NCI-H1092 (cell line): ENCODE measurements at places on chromosomes 7 and 10.

- no peak for DNase-seq
Observed at GRCh38 chr10:94213001-94213530, 149.7 kb downstream of the NOC3L start.

DNA sequence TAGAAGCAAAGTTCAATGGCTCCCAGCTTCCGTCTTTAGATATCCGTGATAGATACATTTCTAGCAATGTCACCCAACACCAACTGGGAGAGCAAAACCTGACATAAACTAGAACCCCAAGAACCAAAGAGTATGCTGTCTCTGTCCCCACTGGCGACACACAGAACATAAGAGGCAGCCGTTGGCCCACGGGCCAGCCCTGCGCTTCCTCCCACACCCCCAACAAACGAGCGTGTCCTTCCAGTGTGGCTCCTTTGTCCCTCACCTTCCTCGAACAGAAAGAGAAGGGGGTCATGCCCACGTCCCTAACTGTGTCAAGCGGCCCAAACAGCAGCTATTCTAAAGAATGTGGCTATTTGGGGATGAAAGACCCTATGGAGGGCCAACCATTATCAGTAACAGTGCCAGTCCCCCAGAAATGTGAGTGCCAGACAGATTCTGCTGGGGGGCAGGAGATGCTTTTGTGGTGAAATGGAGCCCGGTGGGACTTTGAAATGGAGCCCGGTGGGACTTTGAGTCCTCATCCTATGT is 171.9 kb downstream of the USP6NL start:
- DNase-seq: no peak

DNA sequence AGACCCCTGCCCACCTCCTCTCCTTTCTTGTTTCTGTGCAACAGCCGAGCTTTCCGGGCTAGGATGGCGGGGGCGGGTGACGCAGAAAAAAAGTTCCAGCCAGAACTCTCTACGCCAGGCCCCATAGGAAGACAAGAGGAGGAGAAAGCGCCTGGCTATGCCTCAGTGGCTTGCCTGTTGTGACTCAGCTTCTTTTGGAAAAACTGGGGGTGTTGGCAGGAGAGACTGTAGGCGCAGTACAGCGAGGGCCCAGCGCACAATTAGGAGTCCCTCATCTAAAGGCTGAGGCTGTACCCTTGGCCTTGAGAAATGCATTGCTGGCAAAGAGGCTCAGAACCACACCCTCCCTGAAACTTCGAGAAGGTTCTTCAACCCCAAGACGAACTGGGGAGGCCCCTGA is 28.0 kb upstream of the KPNA7 start:
- DNase-seq: no peak

- DNase-seq: no peak
Observed at GRCh38 chr7:114242992-114243507, 171.6 kb upstream of the FOXP2 start.

GRCh38 chr10:43260117-43260761 is 6.6 kb downstream of the RASGEF1A start:
- no peak for DNase-seq

- DNase-seq: no peak
Observed at GRCh38 chr7:41573015-41573414, 129.9 kb downstream of the INHBA start.

- DNase-seq: no peak
Observed at GRCh38 chr7:75861636-75862035, 17.2 kb upstream of the RHBDD2 start.

GRCh38 chr10:113053881-113054280 is 103.8 kb downstream of the TCF7L2 start:
- no peak for DNase-seq

GRCh38 chr10:35420827-35421552 is 84.7 kb downstream of the CCNY start:
- no peak for DNase-seq

GRCh38 chr10:131180086-131180485 is 131.4 kb downstream of the TCERG1L start:
- no peak for DNase-seq

DNA sequence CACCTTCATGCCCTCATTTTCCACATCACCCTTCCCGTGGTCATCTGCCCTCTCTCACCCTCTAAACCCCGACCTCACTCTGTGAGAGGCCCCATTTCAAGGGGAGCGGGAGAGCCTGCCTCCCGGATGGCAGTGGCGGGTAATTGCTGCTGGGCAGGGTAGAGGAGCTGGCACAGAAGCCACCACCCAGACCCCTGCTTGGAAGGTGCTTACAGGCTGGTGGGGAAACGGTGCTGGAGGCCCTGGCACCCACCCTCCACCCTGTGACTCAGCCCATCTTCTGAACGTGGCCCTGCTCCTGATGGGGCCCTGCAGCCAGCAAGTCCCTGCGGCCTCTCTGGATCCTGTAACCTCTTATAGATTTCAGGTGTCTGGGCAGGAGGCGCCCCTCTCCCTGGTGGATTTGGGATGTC is 10.6 kb upstream of the PWWP2B start:
- no peak for DNase-seq

- DNase-seq: no peak
Observed at GRCh38 chr7:125606671-125607070, 677.0 kb upstream of the POT1 start.

DNA sequence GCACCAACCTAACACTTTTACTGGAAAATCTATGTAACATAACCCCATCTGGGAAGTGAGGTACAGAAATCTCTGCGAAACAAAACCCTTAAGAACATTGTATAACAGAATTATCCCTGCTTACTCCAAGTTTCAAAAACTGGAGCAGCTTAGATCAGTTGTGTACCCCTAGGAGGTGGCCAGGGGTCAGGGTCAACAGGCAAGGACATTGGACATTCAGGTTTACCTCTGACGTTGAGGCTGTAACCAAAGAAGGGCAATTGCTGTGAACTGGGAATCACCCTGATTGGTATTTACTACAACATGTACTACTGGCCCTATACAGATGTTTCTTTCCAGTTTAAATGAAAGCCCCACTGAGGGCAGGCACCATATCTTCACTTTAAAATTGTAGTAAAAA is 13.1 kb downstream of the SFXN3 start:
- DNase-seq: no peak

DNA sequence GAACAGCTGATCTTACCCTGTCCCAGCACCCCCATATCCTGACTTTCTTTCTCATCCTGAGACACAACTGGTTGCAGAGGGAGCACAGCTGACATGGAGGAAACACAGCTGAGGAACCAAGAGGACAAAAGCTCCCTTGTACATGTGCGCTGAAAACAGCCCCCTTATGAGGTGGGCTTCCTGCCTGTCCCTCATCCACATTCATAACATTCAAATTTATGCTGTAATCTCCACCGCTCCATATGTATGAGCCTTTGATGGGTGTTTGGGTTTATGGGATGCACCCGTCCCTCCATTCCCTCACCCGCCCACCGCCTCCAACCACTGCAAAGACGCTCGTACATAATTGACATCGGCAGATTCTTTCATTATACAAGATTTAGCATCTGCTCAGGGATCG is 49.6 kb upstream of the BTRC start:
- DNase-seq: no peak

GRCh38 chr7:134755422-134756022 is 23.9 kb upstream of the CALD1 start:
- no peak for DNase-seq

DNA sequence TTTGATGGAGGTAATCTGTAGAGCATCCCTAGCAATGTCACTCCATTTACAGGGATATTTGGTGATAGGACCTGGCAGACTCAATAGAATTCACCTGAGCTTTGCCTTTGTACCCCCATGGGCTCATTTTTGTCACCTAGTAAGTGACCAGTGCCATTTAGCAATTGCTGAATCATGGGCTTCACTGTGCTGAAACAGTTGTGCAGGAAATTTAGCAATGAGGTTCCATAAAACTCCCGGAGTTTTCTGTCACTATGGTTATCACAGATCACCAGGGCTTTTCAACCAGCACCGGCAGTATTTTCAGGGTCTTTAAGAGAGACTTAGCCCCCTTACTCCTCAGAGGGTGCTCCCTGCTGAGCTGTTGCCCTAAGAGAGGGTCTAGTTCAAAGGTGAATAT is 40.2 kb downstream of the FAS start:
- DNase-seq: no peak

DNA sequence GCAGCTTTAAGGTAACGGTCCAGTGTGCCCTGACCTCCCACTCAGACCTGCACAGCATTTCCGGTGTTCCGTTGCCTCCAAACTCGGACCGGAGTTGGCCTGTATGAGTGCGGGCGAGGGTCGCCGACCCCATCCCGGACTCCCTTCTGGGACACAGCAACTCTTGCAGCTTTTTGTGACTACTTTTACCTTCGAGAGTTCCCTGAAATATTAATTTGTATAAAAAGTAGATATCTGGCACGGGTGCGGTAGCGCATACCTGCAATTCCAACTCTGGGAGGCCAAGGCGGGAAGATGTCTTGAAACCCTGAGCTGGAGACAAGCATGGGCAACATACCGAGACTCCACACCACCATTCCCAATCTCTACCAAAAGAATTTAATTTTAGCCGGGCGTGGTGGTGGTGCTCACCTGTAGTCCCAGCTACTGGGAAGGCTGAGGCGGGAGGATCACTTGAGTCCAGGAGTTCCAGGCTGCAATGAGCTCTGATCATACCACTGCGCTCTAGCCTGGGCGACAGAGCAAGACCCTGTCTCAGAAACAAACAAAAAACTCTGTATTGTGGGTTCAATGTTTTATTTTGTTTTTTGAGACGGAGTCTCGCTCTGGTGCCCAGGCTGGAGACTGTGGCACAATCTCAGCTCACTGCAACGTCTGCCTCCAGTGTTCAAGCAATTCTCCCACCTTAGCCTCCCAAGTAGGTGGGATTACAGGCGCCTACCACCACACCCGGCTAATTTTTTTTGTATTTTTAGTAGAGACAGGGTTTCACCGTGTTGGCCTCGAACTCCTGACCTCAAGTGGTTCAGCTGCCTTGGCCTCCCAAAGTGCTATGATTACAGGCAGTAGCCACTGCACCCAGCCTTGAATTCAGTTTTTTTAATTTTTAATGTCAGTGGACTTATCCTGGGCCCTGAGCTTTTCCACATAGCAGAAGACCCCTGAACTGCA is 1.1 kb upstream of the PPP1R35 start:
- no peak for DNase-seq

DNA sequence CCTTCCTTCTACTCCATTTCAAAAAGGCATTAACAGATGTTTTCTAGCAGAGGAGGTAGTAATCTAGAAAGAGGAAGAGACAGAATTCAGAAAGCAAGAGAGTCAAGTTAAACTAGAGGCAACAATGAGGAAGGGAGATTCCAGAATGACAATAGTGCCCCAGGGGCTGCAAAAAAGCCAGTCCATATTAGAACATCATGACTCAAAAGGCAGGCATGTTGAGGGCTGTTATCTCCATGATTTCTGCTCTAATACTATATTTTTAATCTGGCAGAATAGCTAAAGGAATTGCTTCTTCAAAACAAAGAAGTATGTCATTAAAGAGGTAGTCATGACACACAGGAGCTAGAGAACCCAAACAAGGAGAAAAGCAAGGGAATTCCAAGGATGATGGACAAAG is 599.6 kb downstream of the INHBA start:
- no peak for DNase-seq

DNA sequence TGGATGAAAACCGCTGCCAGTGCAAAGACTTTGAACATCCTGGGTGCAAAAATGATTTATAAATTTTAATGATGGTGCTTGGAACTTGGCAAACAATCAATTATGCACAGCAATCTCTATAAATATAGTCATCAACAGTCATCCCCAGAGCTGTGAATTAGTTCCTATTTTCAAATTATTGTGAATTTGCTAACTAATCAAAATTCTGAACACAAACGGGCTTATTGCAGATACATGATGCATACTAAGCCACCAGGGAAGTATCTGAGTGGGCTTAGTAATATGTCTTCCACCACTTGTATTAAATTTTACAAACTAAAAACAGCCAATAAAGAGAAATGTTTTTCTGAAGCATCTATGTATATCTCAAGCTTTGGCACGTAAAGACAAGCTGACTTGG is 165.2 kb downstream of the CALCR start:
- no peak for DNase-seq

- DNase-seq: no peak
Observed at GRCh38 chr7:74025730-74026129, 2.2 kb upstream of the ELN start.

DNA sequence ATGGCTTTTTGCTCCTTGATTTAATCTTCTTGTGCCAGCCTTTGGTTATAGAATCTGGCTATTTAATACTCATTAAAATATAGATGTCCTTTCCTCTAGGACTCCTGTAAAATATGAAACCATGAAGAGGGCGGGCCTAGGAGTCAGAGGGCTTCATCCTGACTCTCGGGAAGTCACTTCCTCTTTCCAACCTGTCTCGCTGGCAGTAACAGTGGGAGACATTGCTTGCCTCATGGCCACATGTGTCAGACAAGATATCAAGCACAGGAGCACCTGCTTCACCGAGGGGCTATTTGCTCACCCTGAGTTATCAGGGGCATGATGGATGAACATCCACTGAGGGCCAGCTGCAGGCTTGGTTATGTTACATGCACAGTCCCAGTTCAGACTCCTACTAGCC is 31.0 kb downstream of the SLIT1 start:
- DNase-seq: no peak

DNA sequence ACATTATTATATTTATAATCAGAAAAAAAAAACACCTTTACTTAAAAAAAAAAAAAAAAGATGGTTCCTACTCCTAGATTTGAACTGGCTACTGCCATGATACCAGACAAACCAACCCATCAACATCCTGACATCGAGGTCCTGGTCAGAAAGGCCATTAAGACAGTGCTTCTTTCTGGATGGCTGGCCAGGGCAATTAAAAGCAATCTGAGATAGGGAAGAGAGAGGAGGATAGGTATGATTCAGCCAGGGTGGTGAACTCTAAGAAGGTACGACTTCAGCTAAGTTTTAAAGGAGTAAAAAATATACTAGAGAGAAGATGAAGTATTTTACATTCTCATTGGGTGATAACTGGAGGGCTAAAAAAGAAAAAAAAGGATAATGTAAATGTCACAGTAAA is 139.0 kb downstream of the DOCK4 start:
- no peak for DNase-seq

DNA sequence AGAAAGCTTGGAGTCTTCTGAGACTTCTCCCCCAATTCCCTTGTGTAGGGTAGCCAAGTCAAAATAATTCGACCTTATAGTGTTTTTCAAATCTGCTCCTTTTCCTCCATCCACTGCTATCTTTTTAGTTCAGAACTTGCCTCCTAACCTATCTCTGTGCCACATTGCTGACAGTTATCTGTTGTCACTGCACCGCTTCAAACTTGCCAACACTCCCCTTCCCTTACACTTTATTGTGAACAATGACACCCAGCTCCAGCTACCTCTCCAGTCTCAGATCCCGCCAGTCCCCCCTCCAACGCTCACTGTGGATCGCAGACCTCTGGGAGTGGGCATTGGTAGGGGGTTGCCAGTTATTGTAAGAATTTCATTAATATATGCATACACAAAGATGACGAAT is 16.3 kb upstream of the HPS1 start:
- no peak for DNase-seq

GRCh38 chr10:99233689-99234037 is 2.0 kb downstream of the HPSE2 start:
- DNase-seq: no peak
